Nucleus accumbens (tissue), 56 donors: ENCODE measurements at places on chromosomes 4 and X.

DNA sequence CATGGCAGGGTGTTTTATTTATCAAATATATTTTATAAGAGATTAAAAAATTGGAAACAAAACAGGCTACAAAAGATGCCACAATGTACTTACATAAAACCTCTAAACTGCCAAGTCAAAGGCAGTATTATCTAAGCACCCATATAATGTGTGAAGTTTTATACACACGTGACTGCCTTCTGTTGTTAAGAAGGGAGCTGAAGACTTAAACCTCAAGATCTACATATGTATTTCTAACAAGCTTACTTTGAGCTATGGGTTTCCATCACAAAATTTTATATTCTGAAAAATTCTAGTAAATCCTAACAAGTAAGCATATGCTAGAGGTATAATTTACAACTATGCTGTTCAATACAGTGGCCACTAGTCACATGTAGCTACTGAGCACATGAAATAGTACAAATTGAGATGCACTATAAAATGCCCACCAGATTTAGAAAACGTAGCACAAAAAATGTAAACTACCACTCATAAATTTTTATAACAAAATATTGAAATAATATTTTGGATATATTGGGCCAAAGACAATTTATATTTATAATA lies 9.8 kb downstream of the ATP8A1 start:
- DNase-seq: no peak

DNA sequence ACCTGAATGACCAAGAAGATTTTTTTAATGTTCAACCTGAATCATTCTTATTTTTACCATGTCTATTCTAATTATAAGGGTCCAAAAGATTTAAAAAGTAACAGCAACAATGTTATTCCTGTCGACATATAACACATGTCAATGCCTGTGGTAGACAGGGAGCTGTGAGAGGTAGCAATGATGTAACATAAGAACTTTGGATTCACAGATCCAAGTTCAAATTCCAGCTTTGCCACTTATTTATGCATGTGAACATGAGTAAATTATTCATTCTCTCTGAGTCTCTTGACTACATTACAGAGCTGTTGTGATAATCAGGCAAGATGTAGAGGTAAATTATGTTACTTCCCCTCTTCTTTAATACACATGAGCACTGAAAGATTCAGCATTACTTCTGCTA lies 54.5 kb downstream of the KLHL8 start:
- no peak for DNase-seq

DNA sequence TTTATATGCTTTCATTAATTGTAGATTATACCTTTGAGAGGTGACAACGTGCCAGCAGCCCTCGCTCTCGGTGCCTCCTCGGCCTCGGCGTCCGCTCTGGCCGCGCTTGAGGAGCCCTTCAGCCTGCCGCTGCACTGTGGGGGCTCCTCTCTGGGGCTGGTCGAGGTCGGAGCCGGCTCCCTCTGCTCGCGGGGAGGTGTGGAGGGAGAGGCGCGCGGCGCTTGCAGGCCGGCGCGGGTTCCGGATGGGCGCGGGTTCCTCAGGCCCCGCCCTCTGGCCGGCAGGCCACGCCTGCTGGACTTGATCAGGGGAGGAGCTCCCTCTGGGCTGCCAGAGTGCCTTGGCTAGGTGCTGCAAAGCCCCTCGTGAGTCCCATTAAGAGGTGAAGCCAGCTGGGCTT lies 321.1 kb upstream of the PCDH18 start:
- DNase-seq: no peak

- DNase-seq: no peak
Observed at GRCh38 chrX:153602601-153603000, 3.7 kb upstream of the CCNQ start.

GRCh38 chrX:150499240-150499639 lies 69.2 kb upstream of the MTM1 start:
- no peak for DNase-seq

DNA sequence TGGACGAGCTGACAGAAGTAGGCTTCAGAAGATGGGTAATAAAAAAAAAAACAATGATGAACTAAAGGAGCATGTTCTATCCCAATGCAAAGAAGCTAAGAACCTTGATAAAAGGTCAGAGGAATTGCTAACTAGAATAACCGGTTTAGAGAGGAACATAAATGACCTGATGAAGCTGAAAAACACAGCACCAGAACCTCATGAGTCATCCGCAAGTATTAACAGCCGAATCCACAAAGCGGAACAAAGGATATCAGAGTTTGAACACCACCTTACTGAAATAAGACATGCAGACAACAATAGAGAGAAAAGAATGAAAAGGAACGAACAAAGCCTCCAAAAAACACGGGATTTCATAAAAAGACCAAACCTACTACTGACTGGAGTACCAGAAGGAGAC lies 10.5 kb downstream of the NELFA start:
- no peak for DNase-seq

DNA sequence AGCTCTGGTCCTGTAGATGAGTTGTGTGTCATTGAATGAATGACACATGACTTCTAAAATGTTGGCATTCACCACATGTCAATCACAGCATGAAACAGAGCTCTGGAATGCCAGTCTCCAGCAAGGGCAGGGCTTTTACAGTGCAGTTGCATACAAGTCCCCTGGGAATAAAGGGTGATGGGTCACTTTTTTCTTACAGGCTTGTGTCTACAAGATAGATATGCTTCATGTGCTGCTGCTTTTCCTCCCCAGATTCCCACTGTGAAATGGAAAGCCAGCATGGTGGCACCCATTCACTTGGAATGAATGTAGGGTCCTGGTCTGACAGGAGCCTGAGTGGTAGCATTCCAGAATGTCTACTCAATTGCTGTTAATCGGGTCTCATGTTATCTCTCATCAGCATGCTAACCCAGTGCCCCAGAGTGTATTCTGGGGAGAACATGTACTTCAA lies 159.1 kb upstream of the KIT start:
- no peak for DNase-seq

DNA sequence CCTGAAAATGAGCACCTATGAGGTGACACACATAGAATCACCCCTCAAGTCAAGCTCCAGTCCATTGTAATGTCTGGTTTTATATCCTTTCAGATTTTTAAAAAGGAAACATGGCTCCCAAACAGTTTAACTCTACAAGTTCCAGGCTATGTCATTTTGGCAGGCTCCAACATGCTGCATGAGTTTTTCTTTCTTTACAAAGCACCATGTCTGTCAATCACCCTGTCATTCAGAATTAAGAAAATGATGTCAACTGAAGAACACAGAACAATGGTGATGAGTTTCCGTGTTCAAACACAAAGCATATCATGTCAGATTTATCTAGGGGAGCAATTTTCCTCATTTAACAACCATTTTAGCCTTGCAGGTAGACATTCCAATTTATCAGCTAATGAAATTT lies 106.5 kb downstream of the AMMECR1 start:
- DNase-seq: no peak

DNA sequence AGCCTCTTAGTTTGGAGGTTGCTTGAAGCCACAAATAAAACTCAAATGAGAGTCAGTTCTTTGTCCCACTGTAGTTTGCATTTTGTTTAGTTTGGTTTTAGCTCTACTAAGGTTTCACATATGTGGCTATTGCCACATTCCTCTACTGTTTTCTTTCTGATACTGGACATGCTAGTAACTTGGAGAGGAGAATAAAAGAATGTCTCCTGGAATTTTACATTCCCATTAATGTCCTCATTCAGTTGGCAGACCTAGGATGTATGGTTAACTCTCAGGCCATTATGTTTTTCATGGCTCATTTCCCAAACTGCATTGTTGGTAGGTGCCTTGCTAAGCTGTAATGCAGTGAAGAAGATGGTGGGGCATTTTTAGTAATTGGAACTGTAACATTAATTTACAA lies 29.9 kb downstream of the UPRT start:
- no peak for DNase-seq

DNA sequence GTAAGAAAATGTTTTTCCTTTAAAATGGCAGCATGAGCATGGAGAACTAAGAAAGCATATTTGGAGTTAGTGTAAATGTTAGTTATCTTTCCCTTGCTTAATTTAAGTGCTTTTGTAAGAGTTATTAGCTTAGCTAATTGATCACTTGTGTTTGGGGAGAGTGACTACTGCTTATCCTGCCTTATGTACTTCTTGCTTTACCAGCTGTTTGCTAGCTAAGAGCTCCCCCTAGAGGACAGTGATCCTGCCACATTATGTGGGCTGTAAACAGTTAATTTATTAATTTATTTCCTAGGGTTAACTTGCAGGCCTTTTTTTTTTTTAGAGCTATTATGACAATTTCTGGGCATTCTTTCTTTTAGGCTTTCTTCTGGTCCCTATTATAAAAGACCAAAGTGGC lies 435.8 kb downstream of the MAGEB5 start:
- DNase-seq: no peak

- no peak for DNase-seq
Observed at GRCh38 chrX:20623448-20623847, 356.7 kb upstream of the RPS6KA3 start.

GRCh38 chr4:184003433-184003832 lies 98.3 kb downstream of the STOX2 start:
- DNase-seq: no peak

DNA sequence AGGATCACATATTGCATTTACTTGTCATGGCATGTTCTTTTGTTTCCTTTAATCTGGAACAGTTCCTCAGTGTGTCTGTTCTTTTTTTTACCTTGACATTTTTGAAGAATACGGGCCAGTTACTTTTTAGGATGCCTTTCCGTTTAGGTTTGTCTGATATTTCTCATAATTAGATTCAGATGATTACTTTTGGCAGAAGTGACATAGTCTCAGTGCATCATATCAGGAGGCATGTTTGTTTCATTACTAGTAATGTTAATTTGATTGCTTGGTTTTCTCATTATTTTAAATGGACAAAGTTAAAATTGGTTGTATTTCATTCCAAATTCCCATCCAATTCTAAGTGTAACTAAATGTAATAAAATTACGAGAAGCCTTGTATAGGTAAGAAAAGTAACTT lies 8.3 kb downstream of the POLR2B start:
- DNase-seq: no peak

GRCh38 chrX:24498975-24499374 lies 33.9 kb downstream of the PDK3 start:
- DNase-seq: no peak
